Hematopoietic multipotent progenitor cell treated with erythropoietin and hydrocortisone succinate and interleukin-3 and kit ligand, for 8 days (in vitro differentiated cells): ENCODE measurements at places on chromosomes 4 and X.

GRCh38 chrX:12986886-12987285 lies 12.0 kb downstream of the TMSB4X start:
- no peak for DNase-seq

DNA sequence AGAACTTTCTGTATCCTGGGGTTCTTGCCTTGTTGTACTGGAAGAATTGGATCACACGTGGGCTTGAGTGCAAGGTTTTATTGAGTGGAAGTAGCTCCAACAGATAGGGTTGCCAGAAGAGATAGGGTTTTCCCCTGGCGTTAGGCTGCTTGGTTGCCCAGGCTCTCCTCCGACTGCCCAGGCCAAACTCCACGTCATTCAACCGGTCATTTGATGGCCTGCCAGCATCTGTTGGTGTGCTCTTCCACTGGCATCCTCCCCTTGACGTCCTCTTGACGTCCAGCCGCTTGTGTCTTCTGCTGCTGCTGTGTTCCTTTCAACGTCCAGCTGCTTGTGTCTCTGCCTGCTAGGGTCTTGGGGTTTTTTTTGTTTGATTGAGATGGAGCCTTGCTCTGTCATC lies 340.3 kb upstream of the ZCCHC13 start:
- DNase-seq = no peak

DNA sequence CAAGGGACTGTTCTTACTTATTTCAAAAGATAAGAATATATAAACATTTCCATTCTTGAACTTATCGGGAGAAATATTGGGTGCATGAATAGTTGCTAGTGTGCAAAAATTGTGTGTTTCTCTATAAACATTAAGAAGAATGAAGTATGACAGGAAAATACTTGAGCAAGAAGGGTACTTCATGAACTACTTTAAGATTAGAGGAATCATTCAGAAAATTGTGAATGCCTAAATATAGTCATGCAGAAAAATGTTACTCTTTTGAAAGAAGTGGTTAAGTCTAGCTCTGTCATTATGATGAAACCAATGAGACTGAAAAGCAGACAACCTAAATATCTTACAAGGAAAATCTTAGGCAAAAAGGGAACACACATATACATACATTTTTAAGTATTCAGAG lies 207.8 kb upstream of the PCDH18 start:
- DNase-seq = no peak

DNA sequence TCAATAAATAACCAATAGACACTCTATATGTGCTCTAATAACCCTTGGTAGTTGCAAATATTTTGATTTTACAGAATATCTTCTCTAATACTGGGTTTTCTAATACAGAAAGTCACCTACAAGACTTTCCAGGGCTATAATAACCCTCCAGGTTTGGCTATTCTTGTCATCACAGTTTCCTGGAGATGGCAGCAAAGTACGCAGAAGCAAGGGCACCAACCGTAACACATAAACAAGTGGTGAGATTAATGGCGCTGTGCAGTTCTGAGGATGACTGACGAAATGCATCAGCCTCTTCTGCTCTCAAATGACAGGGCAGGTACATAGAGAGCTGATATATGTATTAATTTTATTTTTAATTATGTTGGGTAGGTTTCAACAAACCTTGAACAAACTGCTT lies 122.4 kb downstream of the C4orf33 start:
- no peak for DNase-seq

GRCh38 chr4:107806196-107806595 lies 18.5 kb upstream of the SGMS2 start:
- DNase-seq = no peak

DNA sequence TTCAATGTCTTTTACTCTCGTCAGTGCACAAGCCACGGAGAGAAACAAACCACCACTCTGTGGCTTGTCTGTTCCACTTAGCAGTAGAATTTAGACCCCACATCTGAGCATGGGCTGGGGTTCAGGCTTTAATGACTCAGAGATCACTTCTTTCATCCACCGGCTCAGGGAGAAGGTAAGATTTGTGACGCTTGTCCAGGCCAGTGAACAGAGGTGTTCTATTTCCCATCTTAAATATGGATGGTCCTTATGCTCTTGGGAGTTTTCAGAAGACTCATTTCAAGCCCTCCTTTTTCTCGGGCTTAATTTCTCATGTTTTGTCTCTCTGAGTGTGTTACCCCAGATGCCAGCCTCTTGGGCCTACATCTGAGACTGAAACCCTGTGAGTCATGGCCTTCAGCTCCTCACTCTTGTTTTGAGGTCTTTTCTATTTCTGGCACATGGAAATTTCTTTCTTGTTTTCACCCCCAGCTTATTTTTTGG lies 127.4 kb upstream of the SFRP2 start:
- no peak for DNase-seq

GRCh38 chr4:105158837-105159236 lies 12.2 kb downstream of the TET2 start:
- DNase-seq = no peak
